ENCODE measurements at places on chromosomes 2 and 18.

DNA sequence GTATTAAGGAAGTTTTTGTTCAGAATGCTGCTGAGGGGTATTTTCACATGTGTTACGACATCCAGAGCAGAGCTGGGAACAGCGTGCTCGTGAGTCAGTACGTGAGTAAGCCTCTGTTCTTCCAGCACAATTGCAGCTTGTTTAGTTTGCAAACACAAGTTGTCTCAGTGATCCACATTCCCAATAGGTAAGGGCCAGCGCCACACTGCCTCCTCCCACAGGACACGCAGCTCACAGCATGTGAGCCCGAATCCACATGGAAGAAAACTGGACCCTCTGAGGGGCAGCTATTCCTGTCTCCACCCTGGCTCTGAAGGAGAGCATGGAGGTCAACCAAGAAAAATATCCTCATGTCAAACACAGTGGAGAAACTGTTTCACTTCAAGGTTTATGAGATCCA, 173.9 kb upstream of the PID1 start:
- peak; percentile 93 for DNase-seq

- DNase-seq, result no peak
These were observed 17.4 kb downstream of the FBLN7 start for GRCh38 chr2:112155331-112156151.

DNA sequence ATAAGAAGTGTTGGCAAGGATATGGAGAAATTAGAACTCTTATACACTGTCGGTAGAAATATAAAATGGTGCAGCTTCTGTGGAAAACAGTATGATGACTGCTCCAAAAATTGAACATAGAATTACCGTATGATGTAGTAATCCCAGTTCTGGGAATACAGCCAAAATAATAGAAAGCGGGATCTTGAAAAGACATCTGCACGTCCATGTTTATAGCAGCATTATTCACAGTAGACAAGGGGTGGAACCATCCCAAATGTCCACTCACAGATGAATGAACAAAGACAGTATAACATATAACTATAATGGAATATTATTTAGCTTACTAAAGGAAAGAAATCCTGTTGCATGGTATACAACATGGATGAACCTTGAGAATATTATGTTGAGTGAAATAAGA, 257.7 kb downstream of the TDRD15 start:
- DNase-seq, result no peak

DNA sequence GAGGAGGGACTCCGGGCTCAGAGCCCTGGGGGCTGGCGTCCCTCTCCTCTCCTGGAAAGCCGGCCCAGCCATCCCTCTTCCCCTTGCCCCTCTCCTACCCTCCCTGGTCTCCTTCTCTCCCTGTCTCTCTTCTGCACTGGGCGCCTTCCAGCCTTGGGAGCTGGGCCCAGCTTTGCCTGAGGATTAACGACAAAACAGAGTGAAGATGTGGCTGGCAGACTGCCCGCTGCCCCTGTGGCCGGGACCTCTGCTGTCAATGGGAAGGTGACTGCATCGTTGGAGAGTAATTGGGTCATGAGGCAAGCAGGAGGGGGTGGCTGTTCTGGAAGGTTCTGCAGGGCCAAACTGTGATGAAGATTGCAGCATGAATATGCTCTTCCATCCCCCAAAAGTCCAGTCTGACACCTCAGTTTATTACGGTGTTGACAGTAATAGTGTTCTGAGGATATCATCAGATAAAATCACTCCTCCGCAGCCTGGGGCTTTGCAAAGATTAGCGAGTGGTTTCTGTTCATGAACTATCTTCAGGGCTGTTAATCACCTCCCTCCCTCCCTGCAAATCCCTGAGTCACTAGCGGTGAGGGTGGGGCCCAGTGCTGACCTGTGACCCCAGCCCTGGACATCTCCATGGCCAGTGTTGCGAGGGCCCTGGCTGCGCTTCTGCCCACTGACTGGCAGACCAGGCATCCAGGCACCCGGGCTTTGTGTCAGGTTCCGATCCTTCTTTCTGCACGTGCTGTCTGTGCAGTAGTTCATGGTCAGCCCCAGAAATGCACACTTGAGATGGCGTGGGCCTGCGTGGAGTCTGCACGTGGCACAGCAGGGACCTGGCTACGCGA, 23.0 kb downstream of the RTP5 start:
- no peak for DNase-seq

- no peak for DNase-seq
These were observed 43.7 kb downstream of the PAX3 start for GRCh38 chr2:222255090-222255489.

GRCh38 chr2:6747433-6747832, 118.3 kb downstream of the CMPK2 start:
- DNase-seq, result no peak

GRCh38 chr2:204010628-204011560, 74.3 kb downstream of the ICOS start:
- peak; percentile 54 for DNase-seq

DNA sequence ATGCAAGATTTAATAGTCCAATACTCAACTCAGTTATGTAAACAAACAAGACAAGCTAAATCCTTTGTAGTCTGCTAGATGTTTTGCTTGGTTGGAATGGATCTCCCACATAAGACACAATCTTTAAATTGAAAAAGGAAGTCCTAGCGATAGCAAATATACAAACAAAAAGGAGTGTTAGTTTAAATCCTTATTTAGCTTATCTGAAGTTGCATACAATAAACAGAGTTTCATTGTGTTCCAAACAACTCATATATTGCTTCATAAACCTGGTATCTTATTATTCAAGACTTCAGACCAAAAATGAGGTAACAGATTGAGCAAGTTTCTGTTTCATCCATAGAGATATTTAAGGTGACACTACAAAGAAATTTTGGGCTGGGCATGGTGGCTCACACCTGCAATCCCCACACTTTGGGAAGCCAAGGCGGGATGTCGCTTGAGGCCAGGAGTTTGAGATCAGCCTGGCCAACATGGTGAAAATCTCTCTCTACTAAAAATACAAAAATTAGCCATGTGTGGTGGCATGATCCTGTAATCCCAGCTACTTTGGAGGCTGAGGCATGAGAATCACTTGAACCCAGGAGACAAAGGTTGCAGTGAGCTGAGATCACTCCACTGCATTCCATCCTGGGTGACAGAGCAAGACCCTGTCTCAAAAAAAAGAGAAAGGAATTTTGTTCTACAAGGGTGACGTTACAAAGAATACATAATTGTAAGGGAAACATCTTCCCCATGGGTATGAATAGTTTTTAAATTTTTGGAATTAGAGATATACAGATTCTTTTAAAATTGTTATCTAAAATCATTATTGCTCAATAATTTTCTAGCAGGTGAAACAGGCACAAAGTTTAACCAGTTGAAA, 150.5 kb upstream of the L3MBTL4 start:
- DNase-seq, result no peak

GRCh38 chr2:31051258-31052140, 86.7 kb downstream of the GALNT14 start:
- no peak for DNase-seq

- no peak for DNase-seq
These were observed 199.6 kb downstream of the HRH4 start for GRCh38 chr18:24659827-24660720.

- no peak for DNase-seq
These were observed 42.7 kb downstream of the SAP130 start for GRCh38 chr2:127985026-127985734.

GRCh38 chr2:231722721-231723307, 14.5 kb downstream of the PTMA start:
- DNase-seq, result no peak

DNA sequence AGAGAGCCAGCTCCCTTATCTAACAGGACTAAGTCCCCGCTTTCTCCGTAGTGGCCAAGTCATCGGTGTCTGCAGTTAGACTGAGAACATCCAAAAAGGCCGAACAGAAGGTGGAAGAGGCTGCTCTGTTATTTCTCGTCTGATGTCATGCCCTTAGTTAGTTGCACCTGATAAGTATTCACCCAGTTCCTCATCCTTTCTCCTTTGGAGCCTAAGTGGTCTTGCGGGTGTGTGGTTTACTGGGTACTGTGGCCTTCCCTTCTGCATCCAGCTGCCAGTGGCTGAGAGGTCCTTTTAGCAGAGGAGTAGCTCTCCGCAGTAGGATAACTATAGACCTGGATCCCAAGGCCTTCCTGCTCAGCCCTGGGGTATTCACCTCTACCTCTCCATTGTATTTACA, 211.6 kb downstream of the BCL2 start:
- DNase-seq, result no peak

DNA sequence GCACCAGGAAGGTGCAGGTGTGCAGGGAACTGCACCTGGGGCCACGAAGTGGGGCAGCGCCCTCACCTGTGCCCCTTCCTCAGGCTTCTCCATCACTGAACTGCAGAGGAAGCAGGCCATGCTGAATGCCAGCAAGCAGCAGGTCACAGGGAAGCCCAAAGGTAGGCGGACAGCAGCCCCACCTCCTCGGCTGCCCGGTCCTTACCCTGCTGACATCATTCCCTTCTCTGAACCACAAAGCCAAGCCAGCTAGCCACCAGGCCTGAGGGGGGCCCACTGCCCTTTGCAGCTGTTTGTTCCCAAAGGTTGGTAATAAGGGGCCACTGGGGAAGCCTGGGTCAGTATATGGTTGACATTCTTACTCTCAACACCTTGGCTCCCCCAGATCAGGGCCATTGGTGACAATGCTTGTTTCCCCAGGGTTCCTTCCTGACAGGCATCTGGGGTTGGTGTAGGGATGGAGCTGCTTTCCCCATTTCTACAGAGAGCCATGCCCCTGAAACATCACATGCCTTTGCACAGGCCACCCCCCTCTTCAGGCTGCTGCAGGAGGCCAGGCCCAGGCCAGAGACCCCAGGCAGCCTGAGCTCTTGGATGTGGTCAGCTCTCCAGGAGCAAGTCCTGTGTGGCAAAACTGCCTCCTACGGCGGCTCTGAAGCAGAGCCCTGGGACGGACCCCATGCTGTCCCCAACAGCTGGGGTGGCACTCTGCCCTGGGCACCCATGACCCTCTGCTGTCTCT, 47.8 kb downstream of the FAM168B start:
- DNase-seq, result no peak

- DNase-seq, result no peak
These were observed 246.4 kb downstream of the VAPA start for GRCh38 chr18:10160251-10160650.

DNA sequence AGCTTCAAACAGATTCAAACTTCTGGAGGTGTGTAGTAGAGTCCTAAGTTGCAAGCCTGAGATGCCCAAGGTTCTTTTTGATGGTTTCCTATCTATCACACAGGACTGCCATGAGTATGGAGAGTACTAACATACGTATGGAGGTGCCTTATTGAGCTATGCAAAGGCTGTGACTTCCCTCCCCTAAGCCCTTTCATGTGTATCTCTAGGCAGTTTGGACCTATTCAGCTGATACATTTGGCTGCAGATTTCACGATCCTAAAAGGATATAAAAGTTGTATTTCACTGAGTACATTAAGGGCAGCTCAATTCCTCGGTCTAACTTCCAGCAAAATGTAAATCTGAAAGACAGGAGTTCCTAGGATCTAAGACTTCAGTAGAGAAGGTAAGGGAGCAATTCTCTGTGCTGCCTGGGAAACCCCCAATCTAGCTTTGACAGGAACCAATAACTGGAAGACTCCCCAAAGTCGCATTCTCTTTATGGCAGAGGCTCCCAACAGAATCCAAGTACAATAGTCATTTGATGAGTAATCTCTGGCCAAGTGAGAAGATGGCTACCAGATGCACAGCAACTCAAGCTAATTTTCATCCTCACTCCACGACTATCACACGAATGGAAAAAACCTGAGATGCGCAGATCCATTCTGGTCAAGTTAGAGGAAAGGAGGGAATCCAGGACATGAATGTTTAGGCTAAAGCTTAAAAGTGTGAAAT, 83.8 kb downstream of the ATL2 start:
- DNase-seq, result no peak

GRCh38 chr2:183069174-183069573, 9.4 kb upstream of the DUSP19 start:
- DNase-seq, result no peak

DNA sequence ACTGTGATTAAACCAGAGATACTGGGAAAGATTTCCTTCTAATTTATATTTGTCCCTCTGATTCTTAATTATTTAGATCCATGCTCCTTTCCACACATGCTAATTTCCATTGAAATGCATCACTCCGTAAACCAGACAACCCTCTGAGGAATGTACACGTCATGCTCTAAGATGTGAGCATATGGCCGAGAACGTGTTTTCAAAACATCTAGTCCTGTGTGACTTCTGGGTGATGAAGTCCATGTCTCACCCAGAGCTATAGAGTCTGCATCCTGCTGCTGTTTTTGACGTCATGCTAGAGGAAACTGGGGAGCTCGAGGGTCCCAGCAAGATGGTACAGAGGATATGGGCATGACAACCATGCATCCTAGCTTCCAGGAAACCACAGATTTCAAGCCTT, 53.6 kb downstream of the CAPN13 start:
- DNase-seq, result no peak

- no peak for DNase-seq
These were observed 80.1 kb downstream of the GALNT1 start for GRCh38 chr18:35661483-35662146.

GRCh38 chr2:7024261-7024660, 107.0 kb downstream of the RNF144A start:
- no peak for DNase-seq

- no peak for DNase-seq
These were observed 52.9 kb downstream of the TRIB2 start for GRCh38 chr2:12769492-12770105.

- DNase-seq, result no peak
These were observed 194.8 kb downstream of the CD226 start for GRCh38 chr18:69752737-69753380.

GRCh38 chr18:63138436-63139340, 180.9 kb downstream of the BCL2 start:
- DNase-seq, result no peak

- DNase-seq, result no peak
These were observed 85.5 kb downstream of the TGFA start for GRCh38 chr2:70467831-70468779.
